Osteoblast (primary cell): ENCODE measurements at places on chromosomes 7 and 10. TPM values are rescaled to one million over a fixed set of nuclear protein-coding genes. Genes with fewer than 3 reads are reported as not detected.
A peak's percentile ranks its signal among the peaks of the same experiment; 100 is the strongest.

DNA sequence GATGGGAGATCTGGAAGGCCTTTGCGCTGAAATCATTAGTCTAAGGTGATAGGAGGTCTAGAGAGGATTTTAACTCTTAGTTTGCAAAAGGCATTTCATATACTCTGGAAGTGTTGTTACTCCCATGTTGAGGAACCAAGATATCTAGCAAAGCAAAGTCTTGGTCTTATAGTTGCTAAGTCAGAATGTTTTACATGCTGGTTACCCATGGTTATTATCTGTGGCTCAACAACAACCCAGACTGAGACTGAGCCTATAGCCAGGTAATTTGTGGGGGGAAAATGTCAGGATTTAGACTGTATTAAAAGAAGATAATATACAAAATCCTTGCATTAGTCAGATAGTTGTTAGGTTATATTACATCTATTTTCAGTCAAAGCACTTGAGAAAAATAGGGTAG, 50.9 kb downstream of the LSMEM1 start:
- DNase-seq = no peak

DNA sequence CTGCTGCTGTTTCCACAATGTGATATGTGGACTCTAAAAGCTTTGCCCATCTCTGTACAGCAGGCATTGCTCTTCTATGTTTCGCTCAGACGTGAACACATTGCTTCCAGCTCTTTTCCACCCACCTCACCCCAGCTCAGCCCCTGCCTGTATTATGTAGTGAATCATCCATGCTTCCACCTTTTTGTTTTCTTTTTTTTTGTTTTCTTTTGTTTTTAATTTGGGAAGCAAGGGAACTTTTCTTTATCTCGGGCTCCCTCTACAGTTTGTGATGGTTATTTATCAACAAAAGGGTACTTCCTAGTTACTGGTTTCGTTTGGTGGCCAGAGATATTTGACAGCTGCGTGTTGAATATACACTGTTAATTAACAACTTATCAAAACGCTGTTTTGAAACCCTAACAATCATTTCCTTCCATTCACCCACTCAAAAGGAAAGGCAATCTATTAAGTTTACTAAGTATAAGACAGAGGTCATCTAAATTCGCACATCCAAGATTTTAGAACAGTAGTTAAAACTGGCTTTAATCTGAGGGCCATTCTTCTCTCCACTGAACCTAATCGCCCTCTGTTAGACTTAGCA, 127.9 kb upstream of the STK17A start:
- DNase-seq = peak; percentile 82

GRCh38 chr7:127713006-127713405, 61.0 kb downstream of the SND1 start:
- no peak for DNase-seq

DNA sequence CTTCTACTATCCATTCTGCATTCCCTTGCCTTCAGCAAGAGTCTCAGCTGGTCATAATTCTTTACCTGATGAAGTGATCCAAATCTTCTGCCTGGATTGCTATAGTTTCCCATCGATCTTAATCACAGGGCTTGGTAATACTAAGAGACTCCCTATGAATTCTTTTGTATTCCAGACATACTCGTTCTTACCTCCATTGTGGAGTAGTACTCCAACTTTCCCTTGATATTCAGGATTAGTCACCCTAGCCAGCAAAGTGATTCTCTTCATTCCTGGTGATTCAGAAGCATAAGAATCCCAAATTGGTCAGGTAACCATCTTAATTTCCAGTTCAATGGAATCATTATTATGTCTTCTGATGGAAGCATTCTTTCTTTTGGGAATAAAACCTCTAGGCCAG, 96.7 kb downstream of the TWIST1 start:
- DNase-seq = no peak

The BMPR1A gene
- total RNA-seq = 71.7 and 73.7 TPM in 2 replicates

The CAV1 gene
- total RNA-seq = 291 and 337 TPM in 2 replicates

GRCh38 chr10:103451091-103451813, 918 bp downstream of the CALHM2 start:
- peak; percentile 95 for DNase-seq
